Activated T-helper 1 cell treated with Interleukin-2 at 50 U/mL for 16 hours (primary cell): ENCODE measurements at places on chromosomes 16 and 17.

DNA sequence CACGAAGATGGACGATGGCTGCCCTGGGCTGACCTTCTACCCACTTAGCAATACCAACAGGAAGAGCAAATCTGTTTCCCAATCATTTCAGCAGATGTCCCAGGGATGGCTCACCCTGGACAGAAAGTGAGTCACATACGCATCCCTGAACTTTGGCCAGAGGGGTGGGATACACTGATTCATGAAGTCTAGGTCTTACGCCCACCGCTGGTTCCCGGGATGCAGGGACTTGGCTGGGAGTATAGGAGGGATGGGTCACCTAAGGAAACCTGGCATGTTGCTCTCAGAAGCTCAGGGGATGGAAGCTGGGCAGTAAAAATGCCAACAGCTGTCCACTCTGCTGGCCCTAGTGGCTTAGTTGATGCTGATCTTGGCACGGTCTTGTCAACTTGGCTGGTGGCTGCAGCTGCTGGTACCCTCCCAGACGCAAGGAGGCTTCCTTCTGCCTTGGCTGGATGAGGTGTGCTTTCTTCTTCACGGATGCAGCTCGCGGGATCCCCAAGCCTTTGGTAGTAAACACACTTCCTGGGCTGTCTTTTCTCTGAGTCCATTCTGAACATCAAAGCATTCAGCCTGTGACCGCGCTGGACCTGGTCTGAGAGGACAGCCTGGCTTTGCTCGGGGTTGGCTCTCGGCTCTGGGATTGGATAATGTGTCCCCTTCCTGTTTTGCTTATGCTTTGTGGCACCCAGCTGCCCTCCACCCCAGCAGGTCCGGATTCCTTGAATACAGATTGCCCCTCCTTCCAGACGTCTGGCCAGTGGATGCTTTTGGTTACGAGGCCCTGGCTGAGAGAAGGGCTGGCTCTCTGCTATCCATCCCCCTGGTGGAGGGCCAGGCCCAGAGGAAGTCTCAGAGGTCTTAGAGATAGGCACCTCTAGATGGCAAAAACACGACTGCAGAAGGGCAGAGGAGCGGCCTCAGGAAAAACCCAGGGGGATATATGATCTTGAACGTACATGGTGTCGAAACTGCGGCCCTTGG lies 71.5 kb downstream of the RAP1GAP2 start:
- no peak for DNase-seq

GRCh38 chr17:33112763-33113162 lies 121.1 kb downstream of the SPACA3 start:
- no peak for DNase-seq

GRCh38 chr17:71921796-71922195 lies 199.0 kb upstream of the SOX9 start:
- DNase-seq: no peak

- DNase-seq: no peak
These were observed 4.2 kb upstream of the SREBF1 start for GRCh38 chr17:17840751-17841591.

GRCh38 chr17:77926981-77927380 lies 31.5 kb upstream of the TNRC6C start:
- DNase-seq: no peak

GRCh38 chr16:89623511-89624261 lies 10.2 kb downstream of the DPEP1 start:
- no peak for DNase-seq

GRCh38 chr17:31136319-31136718 lies 41.5 kb downstream of the NF1 start:
- DNase-seq: no peak

DNA sequence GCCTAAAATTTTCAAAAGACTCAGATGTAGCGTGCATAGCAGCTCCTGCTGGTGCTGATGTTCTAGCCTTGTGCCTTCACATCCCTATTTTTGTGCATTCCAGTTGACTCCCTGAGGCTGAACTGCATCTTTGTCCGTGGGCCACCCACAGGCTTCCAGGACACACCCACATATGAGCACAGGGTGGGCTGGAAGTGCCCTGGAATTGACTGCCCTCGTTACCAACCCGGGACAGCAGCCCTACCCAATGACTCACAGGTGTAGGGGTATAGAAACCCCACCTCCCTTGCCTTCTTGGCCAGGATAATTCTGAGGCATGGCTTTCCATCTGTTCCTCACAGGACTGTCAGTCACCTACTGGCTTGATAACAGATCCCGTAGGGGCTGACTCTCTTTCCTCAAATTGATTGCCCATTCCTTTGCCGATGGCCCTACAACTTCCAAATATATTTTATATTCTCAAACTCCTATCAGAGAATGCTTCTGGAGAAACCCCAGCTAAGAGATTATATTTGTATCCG lies 65.9 kb upstream of the CDH13 start:
- DNase-seq: no peak

DNA sequence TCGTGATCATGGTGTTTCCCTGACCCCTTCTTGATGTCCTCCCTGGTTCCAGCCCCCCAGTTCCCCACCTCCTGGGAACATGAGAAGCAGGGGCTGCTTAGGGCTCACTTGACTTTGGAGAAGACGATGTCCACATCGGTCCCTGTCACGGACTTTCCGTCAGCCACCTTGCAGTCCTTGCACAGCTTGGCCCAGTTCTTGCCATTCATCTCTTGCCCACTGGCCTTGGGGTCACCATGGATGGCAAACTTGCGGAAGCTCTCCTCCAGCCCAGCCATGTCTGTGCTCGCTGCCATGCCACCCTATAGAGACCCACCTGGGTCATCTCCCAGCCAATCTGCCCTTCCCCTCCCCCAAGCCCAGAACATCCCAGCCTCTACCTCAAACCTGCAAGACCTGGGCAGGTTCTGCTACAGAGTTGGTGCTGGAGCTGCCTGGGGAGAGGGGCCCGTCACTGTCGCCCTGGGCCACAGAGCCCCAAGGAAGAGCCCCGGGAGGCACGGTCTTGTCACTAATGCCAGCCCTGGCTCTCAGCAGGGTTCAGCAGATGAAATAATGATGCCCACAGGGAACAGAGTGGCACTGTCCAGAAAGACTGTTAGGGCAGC lies 2.4 kb downstream of the TPPP3 start:
- no peak for DNase-seq

GRCh38 chr16:54462151-54462651 lies 175.6 kb upstream of the IRX3 start:
- no peak for DNase-seq

DNA sequence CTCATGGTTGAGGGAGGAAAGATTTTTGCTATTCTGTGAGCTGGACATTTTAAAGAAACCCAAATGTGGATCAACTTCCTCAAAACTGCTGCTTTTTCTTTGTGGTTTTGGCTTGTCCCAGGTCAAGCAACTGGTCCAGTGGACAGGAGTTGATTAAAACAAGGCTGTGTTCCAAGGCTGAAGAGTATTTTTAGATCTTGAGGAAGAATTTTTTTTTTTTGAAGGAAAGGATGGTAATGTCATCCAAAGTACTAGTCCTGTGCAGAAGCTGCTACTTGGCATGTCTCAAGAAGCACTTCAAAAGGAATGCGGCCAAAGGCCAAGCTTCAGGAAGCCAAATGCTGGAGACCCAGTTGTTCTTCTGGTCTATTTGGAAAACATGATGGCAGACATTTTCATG lies 8.0 kb upstream of the MYH2 start:
- no peak for DNase-seq

GRCh38 chr16:29656688-29657523 lies 6.1 kb upstream of the SPN start:
- no peak for DNase-seq

DNA sequence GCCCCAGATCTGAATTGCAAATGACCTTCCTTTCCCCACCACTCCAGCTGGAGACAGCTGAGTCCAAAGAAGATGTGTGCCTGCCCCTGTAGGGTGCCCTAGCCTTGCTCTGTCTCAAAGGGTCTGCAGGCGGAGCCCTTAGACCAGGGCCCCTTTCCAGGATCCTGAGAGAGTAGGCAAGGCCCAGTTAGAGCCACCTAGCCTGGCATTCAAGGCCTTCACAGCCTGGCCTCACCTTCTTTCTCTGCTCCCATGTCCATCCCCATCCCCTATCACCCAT lies 66.6 kb upstream of the LHX1 start:
- DNase-seq: no peak

GRCh38 chr17:43316522-43317142 lies 82.2 kb upstream of the ARL4D start:
- no peak for DNase-seq

GRCh38 chr17:80829166-80829813 lies 162.4 kb upstream of the CHMP6 start:
- no peak for DNase-seq

DNA sequence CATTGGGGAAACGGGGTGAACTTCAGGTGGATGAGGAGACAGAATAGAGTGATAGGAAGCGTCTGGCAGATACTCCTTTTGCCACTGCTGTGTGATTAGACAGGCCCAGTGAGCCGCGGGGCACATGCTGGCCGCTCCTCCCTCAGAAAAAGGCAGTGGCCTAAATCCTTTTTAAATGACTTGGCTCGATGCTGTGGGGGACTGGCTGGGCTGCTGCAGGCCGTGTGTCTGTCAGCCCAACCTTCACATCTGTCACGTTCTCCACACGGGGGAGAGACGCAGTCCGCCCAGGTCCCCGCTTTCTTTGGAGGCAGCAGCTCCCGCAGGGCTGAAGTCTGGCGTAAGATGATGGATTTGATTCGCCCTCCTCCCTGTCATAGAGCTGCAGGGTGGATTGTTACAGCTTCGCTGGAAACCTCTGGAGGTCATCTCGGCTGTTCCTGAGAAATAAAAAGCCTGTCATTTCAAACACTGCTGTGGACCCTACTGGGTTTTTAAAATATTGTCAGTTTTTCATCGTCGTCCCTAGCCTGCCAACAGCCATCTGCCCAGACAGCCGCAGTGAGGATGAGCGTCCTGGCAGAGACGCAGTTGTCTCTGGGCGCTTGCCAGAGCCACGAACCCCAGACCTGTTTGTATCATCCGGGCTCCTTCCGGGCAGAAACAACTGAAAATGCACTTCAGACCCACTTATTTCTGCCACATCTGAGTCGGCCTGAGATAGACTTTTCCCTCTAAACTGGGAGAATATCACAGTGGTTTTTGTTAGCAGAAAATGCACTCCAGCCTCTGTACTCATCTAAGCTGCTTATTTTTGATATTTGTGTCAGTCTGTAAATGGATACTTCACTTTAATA lies 7.0 kb upstream of the TMEM235 start:
- no peak for DNase-seq

DNA sequence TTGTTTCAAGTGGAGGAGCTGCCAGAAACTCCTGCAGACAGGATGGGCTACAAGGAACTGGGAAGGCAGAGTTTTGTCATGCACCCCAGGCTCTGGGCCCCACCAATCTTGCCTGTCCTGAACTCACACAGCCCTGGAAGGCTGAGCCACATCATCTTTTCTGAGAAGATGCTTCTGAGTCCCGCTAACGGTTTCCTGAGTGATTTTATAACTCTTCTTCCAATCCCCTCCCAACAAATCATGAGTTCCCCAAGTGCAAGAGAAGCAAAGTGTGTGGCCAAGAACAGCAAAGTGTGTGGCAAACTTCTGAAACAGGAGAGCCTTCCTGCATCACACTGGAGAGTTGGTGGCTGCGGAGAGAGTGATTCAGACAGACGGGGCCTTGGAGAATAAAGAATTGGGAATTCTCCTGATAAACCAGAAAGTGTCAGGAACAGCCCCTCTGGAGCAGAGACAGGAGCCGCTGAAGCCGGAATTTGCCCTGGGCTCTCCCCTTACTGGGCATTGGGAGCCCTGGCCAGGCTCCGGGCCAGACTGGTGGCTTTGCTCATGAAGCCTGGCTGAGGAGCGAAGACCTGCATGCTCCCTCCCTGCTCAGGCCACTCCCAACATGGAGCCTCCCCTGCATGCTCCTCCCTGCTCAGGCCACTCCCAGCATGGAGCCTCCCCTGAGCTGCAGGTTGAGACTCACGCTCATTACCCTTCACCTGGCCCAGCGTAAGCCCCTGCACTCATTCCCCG lies 47.2 kb downstream of the PITPNM3 start:
- no peak for DNase-seq

DNA sequence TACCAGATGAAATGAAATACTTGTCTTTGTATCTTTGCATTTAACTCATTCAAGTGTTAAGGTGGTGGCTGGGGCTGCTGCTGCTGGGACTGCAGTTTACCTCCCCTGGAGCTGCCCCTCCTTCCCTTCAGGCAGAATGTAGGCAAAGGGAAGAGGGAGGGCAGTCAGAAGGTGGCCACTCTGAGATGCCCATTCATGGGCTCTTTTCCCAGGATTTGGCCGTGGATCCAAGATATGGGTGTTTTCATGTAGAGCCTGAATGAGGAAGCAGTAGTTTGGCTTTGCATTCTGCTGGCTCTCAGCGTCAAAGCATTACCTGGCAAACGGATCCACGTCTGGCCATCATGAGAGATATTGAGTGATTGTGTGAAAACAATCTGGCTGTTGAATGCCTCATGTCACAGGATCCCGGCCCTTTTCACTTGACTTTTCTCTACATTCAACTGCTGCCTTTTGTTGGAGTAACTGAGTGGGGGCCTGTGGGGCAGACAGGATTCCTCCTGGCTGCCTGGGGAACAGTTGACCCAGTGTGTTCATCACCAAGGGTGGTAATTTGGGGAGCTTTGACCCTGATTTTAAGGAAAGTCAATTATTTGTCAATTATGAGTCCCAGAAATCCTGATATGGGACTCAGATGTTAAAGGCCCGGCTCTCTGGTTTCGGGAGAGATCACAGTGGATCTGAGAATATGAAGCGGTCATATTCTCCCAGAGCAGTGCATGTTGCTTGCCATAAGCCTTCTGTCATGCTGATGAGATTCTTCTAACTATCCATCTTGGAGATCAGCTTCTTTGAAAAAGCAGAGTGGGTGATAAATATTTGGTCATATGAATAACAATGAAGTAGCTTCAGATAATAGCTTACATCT lies 236.8 kb downstream of the IRX3 start:
- no peak for DNase-seq

DNA sequence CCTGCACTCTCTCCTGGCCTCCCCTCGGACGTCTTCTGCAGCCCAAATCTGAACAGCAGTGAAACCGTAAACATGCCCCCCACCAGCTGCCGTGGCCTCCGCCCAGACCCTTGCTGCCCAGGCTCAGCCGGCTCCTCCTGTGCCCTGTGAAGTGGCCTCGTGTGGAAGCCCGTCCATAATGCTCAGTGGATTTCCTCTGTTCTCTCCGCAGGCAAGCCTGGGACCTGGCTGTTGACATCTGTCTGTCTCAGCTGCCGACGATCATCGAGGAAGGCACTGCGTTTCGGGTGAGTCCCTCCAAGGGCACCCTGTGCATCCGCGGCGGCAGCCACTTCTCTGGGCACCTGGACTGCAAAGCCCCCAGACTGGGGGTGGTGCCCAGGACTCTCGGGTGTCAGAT lies 153.9 kb upstream of the CHMP6 start:
- no peak for DNase-seq

- DNase-seq: no peak
These were observed 12.5 kb upstream of the C1QTNF8 start for GRCh38 chr16:1108299-1109252.

DNA sequence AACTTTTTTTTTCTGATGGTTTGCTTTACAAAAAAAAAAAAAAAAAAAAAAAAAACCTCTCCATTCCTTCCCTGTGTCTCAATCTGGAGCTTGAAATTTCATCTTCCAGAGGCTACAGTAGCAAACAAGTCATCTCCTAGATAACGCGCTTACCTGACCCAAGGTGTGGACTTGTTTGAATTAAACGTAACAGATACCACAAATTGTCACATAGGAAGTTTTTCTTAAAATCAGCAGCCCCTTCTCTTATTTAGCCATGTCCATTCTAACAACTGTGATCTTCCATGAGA lies 2.0 kb downstream of the STAT5B start:
- no peak for DNase-seq
